Right ventricle myocardium superior (tissue), 1 donor: ENCODE measurements at places on chromosomes 4 and X. TPM values are rescaled to one million over a fixed set of nuclear protein-coding genes. Genes with fewer than 3 reads are reported as not detected.

DNA sequence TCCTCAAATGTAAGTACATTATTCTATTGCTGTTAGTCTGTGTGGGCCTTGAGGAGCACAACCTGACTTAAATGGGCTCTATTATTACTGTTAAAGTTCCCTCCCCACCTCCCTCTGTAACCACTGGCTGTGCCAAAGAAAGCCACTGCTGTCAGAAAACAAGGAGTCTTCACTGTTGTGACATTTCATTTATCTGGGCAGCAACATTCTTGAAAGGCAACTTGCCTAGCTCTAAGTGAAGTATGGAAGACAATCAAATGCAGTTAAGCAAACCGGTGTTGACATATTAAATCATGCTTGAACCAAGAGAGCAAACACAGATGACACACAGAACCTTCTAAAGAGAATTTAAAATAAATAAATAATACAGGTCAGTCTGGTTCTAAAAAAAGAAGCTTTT, 81.0 kb downstream of the EPHA5 start:
- DNase-seq: no peak

DNA sequence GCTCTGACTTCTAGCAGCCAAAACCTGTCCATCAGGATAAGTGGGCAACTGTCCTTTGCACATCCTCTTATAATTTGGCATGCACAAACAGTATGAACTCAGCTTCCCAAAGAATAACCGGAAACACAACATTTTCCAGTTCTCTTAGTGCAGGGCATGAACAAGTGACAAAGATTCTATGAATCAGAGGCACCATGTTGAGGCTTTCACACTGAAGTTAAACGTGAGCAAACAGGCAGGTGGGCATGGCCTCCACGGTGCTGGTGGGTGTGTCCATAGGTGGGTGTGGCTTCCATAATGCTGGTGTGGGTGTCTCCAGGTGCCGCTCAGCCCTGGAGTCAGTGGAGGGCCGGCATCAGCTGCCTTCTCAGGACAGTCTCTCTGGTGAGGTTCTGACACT, 196.5 kb downstream of the SMIM20 start:
- no peak for DNase-seq

- no peak for DNase-seq
Observed at GRCh38 chr4:138182838-138183426, 59.2 kb downstream of the SLC7A11 start.

The VCX2 gene
- total RNA-seq: not detected

The SHROOM4 gene
- total RNA-seq: 9.4 TPM

- DNase-seq: no peak
Observed at GRCh38 chr4:137541876-137542646, 9.8 kb upstream of the PCDH18 start.

DNA sequence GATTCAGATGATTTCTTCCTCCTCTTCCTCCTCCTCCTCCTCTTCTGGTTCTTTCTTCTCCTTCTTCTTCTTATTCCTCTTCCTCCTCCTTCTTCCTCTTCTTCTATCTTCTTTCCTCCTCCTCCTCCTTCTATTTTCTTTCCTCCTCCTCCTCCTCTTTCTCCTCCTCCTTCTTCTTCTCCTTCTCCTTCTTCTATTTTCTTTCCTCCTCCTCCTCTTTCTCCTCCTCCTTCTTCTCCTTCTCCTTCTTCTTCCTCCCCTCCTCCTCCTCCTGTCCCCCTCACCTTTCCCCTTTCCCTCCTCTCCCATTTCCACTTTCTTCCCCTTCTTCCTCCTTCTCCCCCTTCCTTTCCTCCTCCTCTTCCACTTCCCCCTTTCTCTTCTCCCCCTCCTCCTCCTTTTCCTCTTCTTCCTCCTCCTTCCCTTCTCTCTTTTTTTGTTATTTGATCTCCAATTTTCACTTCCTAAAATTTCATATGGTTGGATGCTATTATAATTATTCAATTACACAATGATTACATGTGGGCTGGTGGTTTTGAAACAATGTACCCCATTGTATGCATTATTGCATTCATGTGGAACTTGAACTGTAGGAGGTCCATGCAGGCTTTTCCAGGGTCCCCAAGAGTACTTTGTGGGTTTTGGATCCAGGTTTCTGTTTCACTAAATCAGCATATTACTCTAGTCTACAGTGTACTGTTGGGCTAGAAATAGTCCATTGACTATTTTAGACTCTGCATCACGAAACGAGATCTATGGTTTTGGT, 68.1 kb downstream of the SORBS2 start:
- no peak for DNase-seq

DNA sequence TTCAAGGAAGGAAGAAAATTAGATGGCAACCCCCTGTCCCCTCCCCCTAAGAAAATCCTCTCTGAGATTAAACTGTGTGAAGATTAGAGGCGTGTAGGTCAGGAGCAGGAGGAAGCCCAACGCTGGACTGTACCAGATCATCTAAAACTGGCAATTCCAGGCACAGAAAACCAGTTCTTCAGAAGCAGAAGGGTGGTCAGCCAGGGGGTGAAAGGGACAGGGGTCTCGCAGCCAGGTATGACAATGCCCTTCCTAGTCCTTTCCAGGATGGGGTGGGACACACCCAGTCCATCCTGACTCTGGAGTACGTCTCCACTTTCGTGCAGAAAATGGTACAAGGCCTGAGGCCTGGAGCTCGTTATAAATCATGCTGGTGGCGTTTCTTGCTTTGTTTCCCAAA, 3.3 kb upstream of the RHOH start:
- DNase-seq: no peak
